ENCODE measurements at places on chromosomes 16 and 17.

- no peak for DNase-seq
These were observed 100.3 kb downstream of the C16orf95 start for GRCh38 chr16:87216841-87217275.

- DNase-seq = no peak
These were observed 78.3 kb downstream of the RMI2 start for GRCh38 chr16:11423315-11424117.

DNA sequence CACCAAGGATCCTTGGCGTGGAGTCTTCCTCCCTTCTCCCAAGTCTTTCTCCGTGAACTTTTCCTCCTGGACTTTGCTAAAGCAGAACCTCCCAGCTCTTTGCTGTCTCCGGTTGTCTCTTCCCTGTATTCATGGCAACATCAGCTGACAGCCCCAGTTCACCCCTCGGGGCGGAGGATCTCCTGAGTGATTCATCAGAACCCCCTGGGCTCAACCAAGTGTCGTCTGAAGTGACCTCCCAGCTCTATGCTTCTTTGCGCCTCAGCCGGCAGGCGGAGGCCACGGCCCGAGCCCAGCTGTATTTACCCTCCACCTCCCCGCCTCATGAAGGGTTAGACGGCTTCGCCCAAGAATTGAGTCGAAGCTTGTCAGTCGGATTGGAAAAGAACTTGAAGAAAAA is 943 bp downstream of the CNTROB start:
- DNase-seq = no peak

- no peak for DNase-seq
These were observed 146.8 kb downstream of the SEC14L1 start for GRCh38 chr17:77287432-77288068.

DNA sequence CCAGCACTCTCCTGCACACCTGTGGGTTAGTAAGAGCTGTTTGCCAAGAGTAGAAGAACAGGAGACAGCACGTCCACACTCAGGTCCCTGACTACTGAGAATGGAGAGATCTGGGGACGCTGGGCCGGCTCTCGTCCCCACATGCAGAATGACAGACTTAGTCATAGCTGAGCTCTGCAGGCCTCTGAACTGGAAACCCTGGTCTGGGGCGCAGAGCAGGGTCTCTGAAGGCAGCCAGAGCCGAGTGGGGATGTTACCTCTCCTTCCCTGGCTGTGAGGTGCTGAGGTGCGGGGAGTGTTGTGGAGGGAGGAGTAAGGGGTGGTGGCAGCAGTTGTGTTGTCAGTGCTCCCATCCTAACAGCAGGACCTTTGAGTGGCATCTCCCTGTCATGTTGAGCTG is 7.2 kb upstream of the JPT2 start:
- no peak for DNase-seq

DNA sequence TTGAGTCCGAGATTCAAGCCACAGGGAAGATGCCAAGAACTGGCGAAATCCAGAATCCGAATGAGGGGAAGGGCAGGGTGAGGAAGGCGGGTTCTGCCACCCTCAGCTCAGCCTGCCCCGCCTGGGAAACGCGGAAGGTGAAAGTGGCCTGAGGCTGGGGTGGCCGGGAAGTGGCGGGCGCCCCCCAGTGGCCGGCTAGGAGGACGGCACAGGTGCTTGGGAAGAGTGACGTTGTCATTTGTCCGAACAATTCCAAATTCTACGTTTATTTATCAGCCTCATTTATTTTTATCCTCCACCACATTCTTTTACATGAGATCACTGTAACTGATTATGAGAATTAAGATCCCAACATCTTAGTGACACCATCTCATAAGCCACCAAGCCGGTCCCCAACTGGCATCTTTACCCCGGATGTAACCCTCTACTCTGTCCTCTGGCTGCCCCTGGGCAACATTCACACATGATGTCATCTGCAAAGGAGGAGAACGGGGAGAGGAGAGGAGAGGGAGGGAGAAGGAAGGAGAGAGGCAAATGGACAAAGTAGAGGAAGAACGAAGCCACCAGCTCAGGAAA is 21.3 kb downstream of the SRCIN1 start:
- peak; percentile 44 for DNase-seq

DNA sequence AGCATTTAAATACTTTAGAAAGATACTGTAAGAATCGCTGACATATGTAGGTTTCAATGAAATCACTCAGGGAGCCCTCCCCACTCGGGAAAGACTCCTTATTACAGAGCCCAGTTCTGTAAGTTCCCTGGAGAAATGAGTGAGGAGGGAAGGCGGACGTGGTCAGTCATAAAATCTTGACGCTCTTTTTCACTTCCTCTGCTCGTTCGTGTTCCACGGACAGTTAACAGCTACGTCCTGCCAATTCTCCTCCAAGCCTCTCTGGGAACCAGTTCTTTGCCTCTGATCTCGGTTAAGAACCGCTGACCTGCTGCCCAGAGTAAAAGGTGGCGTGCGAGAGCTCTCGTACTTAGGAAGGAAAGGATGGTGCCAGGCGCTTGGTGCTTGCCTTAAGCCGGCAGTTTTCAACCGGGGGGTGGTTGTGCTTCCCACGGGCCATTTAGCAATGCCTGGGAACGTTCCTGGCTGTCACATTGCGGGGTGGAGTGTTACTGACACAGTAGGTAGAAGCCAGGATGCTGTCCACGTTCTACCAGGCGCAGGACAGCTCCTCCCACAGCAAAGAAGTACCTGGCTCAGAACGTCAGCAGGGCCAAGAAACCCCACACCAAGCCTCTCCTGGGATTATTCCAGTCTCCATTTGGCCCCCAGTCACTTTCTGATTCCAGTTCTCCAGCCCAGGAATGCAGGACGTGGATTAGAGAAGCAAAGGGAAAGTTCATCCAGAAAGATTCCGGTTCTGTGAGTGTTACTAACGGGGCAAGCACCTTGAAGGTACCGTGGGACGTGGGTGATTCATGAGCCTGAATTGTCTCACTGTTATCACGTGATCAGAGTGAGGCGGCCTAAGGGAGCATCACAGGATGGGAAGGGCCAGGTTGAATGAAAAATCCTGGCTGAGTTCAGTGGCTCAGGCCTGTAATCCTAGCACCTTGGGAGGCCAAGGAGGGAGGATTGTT is 87.7 kb downstream of the MRM3 start:
- no peak for DNase-seq

DNA sequence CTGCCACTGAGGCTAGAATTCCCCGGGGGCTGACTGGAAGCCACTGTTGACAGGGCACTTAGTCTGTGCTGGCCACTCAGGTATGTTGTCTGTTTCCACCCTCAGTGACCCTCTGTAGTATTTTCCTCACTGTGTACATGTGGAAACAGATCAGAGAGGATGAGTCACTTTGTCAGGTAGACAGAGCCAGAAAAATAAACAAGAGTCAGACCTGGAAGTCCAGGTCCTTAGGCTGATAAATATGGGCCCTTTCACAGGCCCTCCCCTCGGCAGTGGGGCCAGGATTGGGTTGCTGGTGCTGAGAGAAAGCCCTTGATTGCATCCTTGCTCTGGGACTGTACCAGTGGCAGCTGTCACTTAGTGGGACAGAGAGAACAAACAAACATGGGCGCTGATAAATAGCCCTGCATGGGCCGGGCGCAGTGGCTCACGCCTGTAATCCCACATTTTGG is 21.3 kb downstream of the PGS1 start:
- DNase-seq = no peak

GRCh38 chr17:2775206-2775605 is 21.0 kb upstream of the RAP1GAP2 start:
- no peak for DNase-seq

DNA sequence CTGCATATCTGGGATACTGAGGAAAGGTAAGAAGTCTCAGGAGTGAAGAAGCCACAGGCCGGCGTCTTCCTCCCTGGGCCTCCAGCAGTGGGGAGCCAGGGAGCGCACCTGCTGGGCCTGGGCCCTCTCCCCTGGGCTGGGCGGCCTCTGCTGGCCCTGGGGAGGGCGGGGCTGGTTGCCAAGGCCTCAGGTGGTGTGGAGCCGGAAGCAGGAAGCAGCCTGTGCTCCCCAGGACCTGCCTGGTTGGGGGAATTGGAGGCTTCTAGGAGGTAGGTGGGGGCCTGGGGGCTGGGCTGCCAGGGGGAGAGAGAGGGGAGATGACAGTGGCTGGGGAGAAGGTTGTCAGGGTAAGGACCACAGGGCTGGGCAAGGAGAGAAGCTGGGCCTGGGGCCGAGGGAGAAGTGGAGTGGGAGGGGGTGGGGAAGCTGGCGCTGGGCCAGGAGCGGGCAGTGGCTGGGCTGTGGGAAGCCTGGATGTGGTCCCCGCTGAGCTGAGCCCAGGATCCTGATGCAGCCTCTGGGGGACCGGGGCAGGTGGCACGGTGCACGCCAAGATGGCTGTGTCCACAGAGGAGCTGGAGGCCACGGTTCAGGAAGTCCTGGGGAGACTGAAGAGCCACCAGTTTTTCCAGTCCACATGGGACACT is at the start of gene SMIM22:
Gene SMIM22 (plus strand): TSS at position 189 of the 647 bp plus-strand sequence. CDS start 366 bp downstream, at position 555.
- no peak for DNase-seq

DNA sequence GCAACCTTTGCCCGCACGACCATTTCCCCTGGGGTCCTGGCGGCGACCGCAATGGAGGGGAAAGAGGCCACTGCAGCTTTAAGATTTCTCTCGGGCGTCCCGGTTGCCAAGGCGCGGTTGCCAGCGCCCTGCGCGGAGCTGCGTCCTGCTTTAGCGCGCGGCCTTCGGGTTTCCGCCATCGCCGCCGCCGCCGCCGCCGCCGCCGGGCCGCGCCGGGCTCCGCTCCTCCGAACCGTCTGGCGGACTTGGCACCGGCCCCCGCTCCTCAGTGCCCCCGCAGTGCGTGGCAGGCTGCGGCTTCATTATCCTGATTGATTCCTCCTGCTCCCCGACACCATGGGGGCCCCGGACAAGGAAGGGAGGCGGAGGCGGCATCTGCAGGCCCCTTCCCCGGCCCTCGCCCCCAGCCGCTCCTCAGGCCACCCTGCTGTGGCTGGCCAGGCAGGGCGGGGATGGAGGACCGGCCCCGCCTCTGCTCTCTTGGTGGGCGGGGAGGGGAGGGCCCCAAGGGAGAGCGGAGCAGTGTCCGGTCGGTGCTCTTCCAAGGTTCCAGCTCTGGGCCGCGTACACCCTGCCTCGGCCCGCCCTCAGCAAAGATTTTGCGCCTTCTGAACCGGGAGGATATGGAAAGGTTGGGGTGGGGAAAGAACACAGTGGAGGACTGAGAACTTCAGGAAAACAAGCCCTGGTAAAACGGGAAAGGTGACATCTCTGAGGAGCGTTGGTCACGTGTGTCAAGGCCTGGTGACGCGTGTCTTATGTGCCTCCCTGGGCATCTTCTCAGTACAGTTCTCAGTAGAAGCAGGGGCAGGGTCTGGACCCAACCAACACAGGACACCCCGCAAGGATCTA is 34.0 kb downstream of the NEUROD2 start:
- no peak for DNase-seq

DNA sequence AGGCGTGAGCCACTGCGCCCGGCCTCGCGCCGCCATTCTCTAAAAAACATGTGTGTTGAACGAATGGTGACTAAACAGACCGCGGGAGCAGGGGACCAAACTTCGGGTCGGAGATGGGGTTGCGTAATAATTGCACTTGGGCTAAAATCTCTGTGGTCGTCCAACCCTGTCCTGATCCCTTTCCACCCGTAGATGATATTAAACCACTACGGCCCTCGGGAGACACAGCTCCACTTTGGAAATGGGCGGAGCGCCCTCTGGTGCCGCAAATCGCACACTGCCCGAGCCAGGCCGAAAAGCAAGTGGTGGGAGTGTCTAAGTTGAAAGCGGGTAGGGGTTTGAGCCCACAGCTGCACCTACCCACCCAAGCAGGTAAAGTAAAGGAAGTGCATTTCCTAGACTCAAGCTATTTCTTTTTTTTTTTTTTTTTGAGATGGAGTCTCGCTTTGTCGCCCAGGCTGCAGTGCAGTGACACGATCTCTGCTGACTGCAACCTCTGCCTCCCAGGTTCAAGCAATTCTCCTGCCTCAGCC is 17.0 kb downstream of the CAVIN1 start:
- peak; percentile 83 for DNase-seq
